GM18507 (cell line): ENCODE measurements at places on chromosomes 2 and 18.

DNA sequence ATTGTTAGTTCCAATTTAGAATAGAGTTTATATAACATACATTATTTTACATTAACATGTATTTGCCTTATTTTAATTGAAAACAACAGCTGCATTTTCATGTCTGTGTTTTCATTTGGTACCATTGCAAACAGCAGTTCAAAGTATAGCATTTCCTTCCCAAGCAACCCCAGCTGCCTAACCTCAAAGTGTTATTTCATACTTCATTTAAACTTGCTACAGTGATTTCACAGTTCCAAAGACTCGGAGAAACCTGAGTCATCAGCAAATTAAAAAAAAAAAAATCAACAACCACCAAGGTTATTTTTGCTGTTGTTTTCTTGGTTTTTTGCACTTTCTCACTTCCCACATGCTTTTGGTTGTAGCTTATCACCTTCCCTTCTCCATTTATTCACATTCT, 236.5 kb upstream of the SPHKAP start:
- no peak for DNase-seq

DNA sequence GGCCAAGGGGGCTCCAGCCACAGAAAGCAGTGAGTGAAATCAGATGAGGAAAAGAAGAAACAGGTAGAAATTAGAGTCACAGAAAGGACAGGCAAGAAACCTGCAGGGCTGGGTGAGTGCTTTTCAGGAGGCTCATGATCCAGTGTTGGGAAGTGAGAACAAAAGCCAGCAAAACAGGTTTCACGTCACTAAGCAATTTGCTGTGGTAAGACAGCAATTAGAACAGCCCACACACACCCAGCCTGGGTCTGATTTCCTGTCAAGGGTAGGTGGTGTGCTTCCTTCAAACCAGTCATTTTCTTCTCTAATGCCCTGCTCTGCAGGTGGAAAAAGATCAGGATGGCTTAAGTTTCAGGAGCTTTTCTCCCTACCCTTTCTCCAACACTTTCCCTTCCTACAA, 52.9 kb upstream of the XDH start:
- DNase-seq, result no peak

GRCh38 chr2:55051026-55051866, 995 bp upstream of the RTN4 start:
- no peak for DNase-seq

- DNase-seq, result no peak
These were observed 27.9 kb upstream of the GLI2 start for GRCh38 chr2:120707816-120708215.

DNA sequence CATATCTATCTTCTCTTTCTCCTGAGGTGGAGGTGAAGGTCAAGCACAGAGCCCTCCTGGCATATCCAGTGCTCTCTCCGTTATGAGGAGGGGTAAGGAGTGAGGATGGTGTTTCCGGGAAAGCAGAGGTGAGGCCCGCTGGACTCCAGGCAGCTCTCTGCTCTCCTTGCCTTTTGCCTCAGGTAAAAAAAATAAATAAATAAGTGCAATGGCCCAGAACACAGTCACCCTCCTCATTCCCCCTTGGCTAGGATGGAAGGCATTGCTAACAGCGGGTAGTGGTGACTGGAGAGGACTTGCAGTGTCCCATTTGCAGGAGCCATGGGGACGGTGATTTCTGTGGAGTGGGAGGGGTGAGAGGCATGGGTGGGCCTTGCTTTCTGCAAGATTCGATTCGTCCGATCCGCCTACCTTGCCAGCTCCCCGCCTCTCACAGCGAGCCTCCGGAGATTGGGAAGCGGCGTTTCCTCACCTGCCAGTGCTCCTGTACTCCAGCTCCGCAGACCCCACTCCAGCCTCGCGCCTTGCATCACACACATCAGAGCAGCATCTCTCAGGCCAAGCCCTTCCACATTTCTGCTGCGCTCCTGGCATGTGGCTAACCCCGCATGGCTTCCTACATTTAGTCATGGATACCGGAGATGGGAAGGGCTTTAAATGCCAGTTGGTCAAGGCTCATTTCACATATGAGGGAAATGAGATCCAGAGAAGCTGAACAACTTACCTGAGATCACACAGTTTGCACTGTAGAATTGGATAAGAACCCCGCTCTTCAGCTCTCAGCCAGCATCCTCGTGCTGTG, 155.2 kb downstream of the VAPA start:
- no peak for DNase-seq

DNA sequence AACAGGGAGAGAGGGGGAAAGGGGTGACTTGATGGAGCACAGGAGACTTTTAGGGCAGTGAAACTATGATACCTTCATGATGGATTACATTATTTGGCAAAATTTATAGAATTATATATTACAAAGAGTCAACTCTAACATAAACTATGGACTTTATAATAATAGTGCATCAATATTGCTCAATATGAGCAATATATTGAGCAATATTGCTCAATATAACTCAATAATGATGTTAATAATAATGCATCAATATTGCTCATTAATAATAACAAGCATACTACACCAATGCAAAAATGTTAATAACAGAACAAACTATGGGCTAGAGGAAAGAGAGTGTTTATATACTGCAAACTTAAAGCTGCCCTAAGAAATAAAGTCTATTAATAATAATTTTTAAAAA, 3.1 kb upstream of the UNC80 start:
- DNase-seq, result no peak
